KG1 (cell line): ENCODE measurements at places on chromosomes 1 and 21.

DNA sequence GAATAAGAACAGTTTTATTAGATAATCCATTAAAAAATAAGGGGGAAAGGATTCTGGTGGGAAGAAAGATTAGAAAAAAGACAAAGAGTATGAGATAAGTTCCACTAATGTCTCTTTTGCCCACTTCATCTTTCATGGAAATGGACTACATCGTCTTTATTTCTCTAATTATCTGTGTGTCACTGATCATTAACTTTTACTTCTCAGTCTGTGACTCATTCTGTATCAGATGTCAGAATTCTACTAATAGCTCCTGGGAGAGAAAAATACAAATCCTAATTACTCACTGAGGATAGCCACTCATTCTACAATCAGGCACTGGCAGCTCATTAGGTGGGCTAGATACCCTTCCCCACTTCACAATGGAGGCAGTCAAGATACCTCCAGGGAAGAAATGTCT lies 41.7 kb downstream of the ILDR2 start:
- no peak for DNase-seq

GRCh38 chr1:168343566-168343965 lies 62.9 kb downstream of the TBX19 start:
- no peak for DNase-seq

DNA sequence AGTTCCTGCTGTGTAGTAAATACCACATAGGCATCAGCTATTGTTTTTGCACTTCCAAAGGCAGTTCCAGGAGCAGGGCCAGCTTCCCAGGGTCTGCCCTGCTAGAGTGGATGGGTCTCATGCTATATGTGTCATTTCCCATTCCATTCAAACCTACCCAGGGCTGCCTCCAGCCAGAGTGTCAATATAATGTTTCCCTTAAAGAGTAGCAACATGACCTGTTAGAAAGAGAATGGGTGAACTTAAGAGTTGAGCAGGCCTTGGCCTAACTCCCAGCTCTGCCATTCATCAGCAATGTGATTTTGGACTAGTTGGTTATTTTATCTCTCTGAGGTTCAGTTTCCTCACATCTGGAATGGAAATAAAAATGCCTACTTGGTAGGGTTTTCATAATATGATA lies 44.9 kb downstream of the RAB3B start:
- no peak for DNase-seq

- DNase-seq = no peak
Measured at GRCh38 chr21:17066006-17066405, 446.8 kb upstream of the CXADR start.

- no peak for DNase-seq
Measured at GRCh38 chr1:25906644-25907300, 553 bp upstream of the STMN1 start.

DNA sequence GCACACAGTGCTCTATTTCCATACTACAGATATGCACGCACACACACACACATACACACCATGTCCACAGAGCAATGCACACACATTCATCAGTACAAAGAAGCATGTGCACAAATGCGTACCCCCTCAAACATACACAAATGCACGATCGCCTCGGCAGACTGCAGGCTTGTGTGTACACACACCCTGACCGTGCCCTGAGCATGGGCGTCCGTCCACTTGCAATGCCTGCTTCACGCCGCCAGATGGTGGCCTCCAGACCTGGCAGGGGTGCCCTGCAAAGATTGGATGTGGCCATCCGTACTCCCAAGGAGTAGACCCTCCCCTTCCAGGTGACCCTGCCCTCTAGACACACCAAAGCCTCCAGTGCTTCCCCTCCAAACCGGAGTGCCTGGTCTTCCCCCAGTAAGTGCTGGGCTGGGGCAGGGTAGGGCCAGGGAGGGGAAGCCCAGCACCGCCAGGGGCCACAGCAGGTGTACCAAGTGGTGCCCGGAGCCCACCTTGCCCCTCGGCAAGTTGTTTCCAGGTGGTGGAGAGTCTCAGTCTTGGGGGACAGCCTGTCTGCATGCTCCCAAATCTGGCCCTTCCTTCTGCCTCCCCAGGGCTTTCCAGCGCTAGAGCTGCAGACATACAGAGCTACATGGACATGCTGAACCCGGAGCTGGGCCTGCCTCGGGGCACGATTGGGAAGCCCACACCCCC lies 20.6 kb downstream of the ESPN start:
- DNase-seq = no peak

DNA sequence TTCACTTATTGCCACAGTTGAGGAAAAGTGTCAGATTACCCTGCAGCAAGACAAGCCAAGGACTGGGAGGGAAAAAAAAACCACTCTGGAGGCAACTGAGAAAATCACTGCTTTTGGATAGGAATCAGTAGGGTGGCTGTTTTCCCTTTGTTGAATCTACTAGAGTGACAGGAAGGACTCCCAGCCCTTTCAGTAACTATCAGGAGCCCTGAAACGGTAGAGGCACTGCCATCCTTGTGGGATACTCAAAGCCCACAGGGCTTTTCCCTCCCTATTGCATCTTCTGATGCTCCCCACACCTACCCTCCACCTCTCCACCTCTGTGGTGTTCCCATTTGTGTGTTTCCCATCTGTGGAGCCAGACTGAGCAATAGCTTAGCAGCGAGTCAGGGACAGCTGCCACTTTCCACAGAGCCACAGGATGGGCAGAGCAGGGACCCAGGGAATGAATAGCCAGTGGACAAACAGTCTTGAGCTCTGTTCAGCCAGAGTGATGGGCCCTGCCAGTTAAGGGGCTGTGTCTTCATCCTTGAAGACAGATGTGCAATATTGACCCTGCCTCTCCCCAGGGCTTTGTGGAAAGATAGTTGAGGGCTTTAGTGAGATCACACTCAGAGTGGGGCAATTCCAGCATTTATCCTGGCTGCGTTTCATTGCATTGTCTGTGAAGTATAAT lies 13.9 kb downstream of the UBIAD1 start:
- DNase-seq = no peak

- DNase-seq = no peak
Measured at GRCh38 chr1:228778026-228778425, 42.7 kb downstream of the RHOU start.

DNA sequence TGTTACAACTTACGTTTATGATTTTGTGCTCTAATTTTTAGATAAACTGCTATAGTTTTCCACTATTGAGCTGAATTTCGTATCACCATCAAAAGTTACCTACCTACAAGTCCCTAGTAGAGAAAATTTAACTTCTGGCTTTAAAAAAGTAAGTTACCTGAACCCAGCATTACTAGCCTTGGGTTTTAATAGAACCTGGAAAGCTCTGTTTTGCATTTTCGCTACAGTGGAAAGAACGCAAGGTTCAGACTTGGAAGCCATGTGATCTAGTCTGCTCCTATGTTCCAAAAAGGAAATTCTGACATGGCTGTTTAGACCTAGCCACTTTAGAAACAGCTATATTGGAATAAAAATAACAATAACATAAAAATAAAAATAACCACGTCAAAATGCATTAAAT lies 110.5 kb downstream of the SLC45A1 start:
- no peak for DNase-seq

DNA sequence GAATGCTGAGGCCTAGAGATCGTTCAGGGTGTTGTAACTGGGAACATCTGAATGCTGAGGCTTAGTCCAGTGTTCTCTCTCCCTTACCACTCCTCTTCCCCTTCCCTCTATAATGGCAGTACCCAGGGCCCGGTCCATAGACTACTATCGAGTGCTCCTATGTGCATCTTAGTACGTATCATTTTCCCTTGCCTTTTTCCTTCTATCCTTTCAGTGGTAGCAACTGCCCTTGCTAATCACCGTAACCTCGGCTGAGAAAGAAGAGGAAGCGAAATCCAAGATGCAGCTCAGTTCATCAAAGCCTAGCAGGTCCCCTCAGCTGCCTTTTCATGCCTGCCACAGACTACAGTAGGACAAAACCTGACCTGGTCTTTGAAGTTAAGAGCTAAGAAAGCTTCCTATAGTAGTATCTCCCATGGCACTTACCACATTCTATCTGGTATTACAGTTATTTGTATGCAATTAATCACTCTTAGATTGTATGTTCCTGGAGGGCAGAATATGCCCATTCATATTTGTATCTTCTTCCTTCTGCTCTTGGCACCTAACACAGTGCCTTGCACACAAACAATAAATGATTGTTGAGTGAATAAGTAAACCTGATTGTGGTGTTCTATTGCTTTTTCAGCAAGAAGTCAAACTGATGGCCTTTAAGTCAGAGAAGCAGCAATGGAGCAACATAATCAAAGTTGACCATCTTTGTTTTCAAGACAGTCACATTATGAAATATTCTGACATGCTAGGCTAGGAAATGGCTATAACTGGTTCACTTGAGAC lies 22.4 kb downstream of the CNIH4 start:
- no peak for DNase-seq

DNA sequence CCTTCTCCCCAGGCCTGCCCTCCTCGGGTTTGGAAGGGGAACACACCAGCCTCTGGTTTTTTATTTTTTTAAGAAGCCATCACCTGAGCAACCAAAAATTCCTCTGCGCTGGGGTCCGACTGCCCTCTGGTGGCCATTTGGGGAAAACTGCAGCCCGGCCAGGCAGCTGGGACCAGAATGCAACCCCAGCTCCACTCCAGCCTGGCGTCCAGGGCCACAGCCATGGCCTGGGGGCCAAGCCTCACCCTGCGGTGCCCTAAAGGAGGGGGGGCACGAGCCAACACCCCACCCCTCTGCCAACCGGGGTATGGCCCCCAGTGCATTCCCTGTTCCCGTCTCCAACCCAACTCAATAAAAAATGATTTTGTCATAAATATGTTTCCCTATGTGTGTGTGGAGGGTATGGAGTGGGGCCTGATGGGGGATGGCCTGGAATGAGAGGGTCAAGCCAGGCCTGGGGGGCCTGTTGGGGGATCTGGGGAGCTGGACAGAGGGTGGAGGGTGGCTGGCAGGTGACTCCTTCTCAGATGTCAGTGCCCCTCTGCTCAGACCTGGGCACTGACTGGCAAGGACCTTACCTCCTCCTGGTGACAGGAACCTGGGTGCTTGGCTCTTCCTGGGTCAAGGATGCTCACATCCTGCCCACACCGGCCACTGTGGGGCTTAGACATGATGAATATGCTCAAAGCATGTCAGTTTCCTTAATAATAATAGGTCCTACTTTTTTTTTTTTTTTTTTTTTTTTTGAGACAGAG lies 3.2 kb downstream of the GPR3 start:
- peak; percentile 64 for DNase-seq

DNA sequence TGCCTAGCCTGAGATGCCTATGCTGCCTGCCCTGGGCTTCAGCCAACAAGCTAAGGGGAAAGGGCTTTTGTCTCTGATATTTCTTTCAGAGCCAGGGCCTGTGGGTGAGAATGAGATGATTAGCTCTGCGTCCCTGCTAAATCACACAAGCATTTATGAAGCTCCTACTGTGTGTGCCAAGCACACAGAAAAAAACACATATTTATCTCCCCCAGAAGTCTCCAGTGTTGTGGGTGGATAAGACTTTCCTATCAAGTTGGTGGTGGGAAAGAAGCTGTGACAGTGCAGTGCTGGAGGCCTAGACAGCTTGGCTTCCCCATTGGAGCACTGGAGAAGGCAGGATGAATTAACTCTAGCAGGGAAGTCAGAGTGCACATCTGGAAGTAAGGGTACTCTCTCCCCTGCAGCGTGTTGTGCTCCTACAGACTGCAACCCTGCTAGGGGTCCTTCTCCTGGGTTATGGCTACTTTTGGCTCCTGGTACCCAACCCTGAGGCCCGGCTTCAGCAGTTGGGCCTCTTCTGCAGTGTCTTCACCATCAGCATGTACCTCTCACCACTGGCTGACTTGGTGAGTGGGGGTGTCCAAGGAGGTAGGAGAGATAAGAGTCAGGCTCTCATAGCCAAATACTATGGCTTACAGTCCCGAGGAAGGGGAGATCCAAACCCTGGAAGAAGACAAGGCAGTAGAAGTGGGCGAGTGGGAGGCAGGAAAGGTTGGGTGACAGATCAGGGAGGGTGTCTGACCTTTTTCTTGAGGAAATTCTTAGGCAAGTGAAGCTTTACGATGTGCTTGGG lies 1.7 kb downstream of the SLC50A1 start:
- DNase-seq = no peak
